ENCODE measurements at places on chromosomes 3 and 15.

GRCh38 chr3:46353647-46354410 is at the start of gene CCR2:
Gene CCR2 (plus strand): TSS chr3:46354111. CDS start chr3:46357528, 3,417 bp downstream.
- DNase-seq: no peak

DNA sequence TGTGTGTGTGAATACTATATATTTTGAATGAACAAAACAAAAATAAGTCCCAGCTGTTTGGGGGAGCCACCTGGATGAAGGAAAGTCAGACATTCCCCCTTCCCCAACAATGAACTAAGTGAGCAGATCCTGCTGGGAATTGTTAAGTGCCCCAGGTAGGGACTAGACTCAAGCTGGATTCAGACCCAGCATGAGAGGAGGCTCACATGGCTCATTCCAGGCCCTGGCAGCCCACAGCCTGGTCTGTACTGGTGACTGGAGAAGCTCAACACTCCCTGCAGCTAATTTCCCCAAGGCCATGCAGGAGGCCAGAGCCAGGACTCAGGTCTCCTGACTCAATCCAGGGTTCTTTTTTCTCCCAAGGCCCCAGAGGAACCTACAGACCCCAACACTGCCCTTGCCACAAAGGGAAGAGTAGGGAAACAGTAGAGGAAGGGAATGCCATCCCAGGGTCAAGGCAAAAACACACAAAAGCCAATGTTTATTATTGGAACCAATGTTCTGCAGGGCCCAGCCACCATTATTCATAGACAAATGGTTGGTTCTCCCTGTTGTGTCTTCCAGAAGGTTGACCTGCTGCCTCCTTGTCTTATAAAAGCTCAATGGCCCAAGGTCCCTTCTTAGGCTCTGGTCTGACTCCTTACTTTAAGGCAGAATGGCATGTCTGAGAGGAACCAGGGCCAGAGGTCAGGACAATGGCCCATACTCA is 9.5 kb downstream of the IGDCC4 start:
- no peak for DNase-seq

DNA sequence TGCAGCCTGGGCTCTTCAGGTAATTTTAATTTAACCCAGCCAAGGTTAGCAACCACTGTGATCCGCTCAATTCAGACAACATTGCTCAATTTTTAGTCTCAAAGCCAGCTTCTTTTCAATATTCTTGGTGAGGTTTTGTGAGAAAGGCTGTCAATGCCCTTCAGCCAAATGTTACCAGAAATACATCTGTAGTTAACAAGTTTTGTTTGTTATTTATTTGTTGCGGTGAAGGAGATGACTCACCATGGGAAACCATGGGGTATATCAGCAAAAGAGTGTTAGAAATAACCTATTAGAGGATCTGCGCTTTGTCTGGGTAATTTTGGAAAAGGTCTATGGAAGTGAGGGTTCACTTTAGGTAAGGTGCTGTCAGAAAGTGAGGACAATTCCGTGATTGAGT is 5.0 kb downstream of the SLC9C1 start:
- no peak for DNase-seq

DNA sequence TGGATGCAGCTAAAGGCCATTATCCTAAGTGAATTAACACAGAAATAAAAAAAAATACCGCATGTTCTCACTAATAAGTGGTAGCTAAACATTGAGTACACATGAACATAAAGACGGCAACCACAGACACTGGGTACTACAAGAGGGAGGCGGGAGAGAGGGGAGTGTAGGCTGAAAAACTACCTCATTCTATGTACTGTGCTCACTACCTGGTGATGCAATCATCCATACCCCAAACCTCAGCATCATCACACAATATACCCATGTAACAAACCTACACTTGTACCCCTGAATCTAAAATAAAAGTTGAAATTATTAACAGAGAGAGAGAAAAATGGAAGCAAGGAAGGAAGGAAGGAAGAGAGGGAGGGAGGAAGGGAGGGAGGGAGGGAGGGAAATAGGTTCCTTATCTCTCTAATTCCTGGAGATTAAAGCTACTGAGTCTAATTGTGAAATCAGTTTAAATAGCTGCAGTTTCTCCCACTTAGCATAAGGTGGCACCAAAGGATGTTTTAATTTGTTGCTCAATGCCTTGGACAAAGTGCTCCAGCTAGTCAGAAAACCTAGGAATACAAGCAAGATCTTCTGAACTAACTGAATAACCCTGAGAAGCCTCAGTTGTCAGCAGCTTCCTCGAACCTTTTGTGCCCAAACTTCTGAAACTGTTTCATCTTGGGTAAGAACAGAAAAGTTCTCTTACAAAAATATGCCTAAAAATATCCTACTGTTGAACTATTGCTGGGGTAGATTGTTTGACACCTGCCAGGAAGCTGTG is 79.4 kb upstream of the ATP11B start:
- DNase-seq: no peak

GRCh38 chr15:23403550-23403949 is 43.5 kb downstream of the GOLGA6L2 start:
- DNase-seq: no peak

- DNase-seq: no peak
Observed at GRCh38 chr3:45024542-45025255, 1.4 kb upstream of the CLEC3B start.

GRCh38 chr15:70493787-70494516 is 269.4 kb downstream of the UACA start:
- no peak for DNase-seq

- no peak for DNase-seq
Observed at GRCh38 chr15:78050826-78051225, 26.7 kb downstream of the TBC1D2B start.

DNA sequence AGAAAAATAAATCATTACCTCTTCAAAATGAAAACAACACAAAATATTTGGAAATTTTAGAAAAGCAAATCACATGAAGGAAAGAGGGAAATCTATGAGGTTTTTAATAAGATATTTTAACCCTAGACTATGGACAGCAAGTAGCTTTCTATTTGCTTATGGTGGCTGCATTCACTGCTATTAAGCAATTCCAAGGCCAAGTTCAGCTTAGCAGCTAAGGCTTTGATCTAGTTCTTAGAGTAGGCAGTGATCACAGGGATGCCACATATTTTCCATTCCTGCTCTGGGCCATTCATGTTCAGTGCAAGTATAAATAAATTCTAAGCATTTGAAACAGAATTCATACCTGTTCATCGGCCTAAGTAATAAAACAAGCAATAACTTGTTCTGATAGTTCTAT is 235.3 kb downstream of the CDIN1 start:
- DNase-seq: no peak

GRCh38 chr15:68888419-68888818 is 41.9 kb upstream of the SPESP1 start:
- no peak for DNase-seq

DNA sequence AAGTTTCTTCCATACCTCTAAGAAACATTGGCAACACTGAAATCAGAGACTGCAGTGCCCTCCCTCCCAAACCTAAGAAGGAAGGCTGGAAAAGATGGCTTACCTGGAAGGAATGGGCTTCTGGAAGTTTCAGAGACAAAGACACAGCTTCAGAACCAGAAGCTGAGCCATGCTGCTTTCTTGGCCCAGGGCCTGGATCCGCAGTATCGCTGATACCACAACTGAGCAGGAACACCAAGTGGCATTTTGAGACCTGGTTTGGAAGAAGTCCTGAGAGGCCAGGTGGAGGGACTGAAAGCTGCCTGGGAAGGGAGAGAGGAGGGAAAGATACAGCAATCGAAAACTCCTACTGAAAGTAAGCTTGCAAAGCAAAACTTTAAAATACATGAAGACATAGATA is 19.8 kb downstream of the GPR160 start:
- no peak for DNase-seq

DNA sequence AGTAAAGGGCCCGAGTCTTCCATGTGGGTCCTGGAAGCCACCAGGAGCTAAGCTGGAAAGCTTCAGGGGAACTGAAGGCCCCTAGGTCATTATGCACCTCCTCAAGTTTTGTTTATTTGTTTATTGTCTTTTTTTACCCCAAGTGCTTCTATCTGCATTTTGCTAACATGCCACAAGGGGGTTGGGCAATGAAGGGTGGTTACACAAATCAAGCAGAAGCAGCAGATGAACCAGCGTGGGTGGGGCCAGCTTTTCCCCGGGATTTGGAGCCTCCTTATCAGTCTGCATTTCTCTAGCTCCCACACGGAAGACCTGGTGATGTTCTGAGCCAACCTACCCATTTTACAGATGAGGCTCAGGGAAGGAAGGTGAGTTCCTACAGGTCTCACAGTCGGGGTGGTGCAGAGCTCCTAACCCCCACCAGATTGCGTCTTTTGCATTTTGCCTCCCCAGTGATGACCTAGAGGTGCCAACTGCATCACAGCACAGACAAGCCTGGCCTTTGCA is 16.8 kb downstream of the TMC3 start:
- no peak for DNase-seq

GRCh38 chr15:48866141-48866563 is 11.8 kb upstream of the EID1 start:
- no peak for DNase-seq

- DNase-seq: no peak
Observed at GRCh38 chr3:188486126-188486525, 332.2 kb downstream of the LPP start.

- DNase-seq: no peak
Observed at GRCh38 chr15:62639432-62639831, 403.1 kb upstream of the TPM1 start.

DNA sequence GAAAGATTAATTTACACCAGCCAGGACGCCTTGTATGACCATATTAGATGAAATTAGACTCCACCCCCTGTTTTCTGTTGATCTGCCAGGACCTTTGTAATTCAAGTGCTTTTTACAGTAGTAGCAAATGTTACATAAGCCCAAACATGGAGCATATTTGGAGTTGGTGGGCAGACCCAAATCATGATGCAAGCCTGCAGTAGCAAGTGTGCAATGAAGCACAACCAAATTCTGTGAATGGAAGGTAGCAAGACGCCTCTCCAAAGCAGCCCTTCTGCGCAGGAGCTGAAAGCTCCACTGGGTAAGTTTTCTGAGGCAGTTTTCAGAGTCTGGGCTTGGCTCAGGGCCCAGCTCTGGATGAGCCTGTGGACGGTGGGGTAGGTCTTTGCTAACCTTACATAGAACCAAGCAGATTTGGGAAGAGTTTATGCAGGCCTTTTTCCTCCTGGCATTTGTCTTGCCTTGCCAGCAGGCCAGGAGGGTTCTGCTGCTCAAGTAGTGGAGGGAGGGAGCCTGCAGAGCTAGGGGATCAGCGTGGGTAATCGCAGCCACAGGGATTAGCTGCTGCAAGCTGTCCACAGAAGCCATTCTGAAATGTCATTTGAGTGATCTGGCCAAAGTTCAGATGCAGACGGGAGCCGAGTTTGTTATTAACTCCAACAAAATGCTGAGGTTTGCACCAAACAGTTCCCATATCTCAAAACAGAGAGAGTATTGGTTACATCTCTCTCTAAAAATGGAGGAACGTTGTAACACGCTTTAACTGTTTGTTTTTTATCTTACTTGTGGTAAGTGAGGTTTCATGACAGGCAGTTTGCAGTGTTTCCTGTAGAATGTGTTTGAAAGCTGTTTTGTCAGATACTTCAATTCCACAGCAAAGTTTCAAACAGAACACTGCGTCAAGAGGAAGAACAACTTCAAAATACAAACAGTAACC is 55.4 kb downstream of the PSMD6 start:
- DNase-seq: no peak

GRCh38 chr3:113140876-113141275 is 70.5 kb upstream of the BOC start:
- DNase-seq: no peak

DNA sequence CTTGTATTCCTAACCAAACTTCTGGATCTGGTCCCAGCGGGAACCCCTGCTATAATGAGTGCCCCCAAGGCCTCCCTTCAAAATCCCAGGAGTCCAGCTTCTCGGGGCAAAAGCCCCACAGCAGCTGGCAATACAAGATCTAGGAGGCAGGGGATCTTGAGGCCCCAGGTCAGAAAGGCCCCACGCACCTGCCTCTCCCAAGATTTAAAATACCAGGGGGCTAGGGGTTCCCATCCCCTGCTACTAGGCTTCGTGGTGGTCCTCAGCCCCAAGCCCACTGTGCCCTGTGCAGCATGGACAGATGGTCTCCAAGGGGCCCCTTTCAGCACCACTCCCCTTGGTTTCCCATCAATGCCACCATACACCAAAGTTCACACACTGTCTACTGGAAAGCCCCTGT is 15.8 kb upstream of the CYP11A1 start:
- DNase-seq: no peak

GRCh38 chr3:58462829-58463180 is 29.1 kb upstream of the KCTD6 start:
- no peak for DNase-seq

DNA sequence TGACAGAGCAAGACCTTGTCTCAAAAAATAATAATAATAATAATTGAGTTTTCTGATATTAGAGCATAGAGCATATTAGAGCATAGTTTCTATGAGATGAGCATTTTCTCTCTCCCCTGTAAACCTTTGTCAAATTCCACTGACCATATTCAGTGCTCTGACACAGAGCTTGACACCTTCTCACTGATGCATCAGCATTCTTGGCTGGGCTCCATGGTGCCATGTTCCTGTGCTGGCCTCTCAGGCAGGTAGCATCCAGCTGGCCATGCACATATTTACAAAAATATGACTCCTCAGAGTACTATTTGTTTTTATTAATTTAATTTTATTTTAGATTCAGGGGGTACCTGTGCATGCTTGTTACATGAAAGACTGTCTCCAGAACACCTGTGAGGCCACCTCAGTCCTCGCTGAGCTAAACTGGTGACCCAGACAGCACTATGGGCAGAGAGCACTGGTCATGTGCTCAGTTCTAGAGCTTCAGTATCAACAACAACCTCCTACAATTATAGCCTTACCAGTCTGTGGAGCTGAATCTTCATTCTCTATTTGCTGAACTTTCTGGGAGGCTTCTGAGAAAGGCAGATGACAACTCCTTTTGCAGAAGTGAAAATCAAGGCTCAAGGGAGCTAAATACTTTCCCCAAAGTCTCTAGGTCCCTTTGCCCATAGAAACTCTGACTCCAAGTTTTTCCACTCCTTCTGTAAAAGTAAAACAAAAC is 21.6 kb upstream of the SLC28A2 start:
- no peak for DNase-seq

GRCh38 chr3:46375218-46375617 is 4.5 kb downstream of the CCR5 start:
- DNase-seq: no peak

DNA sequence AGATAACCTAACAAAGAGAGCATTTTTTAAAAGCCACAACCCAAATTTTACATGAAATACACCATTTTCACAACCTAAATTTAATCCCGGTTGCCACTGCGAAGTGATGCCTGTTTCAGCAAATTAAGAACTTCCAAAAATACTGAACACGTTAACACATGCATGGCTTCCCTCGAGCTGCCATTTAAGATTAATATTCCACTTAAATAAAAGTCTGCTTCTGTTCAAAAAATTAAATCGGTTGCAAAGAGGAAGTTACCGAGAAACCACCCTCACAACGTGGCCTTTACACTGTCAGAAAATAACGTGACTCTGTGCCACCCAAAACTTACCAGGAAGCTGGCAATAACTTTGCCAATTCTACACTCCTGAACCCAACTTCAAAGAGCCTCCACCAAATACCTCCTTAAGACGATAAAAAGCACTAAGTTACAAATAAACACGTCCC is 1.2 kb downstream of the TBL1XR1 start:
- no peak for DNase-seq

- DNase-seq: no peak
Observed at GRCh38 chr15:46091860-46092450, 457.1 kb downstream of the SQOR start.
